ENCODE measurements at places on chromosomes 12 and 14.

- no peak for DNase-seq
Observed at GRCh38 chr14:22794551-22794951, 20.7 kb downstream of the SLC7A7 start.

DNA sequence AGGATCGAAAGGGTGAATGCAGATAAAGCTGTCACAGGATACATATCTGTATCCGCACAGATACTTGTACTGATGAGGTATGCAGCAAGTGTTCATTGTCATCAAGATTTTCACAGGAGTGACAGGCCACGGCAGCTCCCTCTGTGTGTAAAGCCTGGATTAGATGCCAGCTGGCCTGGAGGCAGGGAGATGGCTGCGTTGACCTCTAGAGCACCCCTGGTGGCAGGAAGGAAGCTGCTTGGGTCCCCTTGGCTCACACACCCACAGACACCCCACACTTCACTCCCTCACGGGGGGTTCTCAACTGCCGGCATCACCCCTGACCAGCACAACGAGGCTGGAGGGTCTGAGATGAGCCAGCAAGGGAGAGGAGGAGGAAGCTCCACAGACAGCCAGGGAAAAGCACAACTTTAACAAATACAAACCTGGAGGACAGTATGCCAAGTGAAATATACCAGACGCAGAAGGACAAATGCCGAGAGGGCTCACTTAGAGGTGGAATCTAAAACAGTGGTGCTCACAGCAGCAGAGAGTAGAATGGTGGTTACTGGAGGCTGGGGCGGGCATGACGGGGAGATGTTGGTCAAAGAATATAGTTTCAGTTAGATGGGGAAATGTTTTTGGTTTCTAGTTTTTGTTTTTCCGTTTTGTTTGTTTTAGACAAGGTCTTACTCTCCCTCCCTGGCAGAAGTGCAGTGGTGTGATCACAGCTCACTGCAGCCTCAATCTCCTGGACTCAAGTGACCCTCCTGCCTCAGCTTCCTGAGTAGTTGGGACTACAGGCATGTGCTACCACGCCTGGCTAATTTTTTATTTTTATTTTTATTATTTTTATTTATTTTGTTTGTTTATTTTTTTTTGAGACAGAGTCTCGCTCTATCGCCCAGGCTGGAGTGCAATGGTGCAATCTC lies 45.7 kb downstream of the TEAD4 start:
- no peak for DNase-seq

DNA sequence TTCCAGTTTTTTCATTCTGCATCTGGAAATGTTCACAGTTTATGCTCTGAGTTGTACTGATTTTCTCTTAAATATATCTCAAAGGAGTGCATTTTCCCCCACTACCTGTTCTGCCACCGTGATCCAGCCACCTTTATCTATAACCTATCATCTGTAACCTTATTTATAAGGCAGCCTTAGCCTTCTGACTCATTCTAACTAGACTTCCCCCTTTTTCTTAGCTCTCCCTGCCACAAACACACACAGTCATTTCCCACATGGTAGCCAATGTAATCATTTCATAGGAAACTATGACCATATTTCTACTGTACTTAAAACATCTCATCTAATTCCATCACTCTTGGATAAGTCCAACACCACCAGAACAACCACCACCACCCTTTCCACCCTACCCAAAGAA lies 10.8 kb upstream of the GYS2 start:
- DNase-seq = no peak

GRCh38 chr12:113420996-113421595 lies 1.1 kb upstream of the SDSL start:
- no peak for DNase-seq

DNA sequence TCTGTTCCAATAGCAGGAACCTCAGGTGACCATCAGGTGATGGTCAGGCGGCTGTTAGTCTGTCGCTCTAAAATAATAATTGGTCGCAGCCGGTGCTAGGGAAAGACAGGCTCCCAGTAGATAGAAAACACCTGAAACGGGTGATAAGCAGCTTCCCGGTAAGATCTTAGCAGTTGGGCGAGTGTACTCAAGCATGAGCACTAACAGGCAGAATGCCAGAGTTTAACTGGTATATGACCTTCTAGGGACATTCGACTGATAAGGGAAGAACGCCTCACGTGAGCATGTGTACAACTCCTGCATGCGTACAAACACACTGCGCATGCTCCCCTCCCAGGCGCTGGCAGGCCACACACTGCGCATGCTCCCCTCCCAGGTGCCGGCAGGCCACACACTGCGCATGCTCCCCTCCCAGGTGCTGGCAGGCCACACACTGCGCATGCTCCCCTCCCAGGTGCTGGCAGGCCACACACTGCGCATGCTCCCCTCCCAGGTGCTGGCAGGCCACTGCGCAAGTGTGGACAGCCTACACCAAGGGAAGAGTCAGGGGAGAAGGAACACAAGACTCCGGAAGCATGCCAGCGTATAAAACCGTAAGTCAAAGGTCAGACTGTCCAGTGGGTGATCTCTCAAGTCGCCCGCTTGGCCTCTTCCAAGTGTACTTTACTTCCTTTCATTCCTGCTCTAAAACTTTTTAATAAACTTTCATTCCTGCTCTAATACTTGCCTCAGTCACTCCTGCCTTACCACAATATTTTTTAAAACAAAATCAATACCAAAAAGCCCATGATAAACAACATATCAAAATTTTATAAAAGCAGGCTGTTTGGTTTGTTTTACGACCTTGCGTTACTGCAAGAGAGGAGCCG lies 24.5 kb downstream of the GPRC5D start:
- DNase-seq = peak; percentile 58

DNA sequence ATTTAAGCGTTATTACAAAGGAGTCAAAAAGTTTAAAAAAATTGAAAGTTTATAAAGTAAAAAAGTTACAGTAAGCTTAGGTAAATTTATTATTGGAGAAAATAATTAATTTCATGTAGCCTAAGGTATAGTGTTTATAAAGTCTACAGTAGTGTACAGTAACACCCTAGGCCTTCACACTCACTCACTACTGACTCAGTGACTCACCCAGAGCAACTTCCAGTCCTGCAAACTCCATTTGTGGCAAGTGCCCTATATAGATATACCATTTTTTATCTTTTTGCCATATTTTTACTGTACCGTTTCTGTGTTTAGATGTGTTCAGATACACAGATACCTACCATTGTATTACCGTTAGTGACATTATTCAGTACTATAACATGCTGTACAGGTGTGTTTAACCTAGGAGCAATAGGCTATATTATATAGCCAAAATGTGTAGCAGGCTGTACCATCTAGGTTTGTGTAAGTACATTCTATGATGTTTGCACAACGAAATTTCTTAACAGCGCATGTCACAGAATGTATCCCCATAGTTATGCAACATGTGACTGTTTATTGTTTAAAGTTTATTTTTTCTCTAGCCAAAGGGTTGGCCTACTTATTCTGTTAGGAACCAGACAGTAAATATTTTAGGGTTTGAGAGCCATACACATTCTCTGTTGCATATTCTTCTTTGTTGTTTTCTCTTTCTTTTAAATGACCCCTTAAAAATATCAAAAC lies 155.5 kb downstream of the PCNX1 start:
- no peak for DNase-seq

DNA sequence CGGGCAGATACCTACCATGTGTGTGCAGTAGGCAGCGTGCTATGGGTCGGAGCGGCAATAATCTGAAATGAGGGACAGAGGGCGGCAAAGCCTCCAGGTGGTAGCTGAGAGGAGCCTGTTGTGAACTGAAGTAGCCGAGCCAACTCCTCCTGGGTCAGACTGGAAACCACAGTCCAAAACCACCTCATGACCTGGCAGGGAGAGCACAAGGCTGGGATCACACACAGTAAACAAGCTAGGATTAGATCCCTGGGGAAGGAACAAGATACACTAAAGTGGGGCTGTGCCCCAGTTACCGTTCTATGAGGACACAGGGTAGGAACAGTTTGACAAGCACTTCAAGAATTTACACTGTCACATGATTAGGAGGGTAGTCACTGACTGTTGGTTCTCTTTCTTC lies 49.0 kb downstream of the AREL1 start:
- no peak for DNase-seq

DNA sequence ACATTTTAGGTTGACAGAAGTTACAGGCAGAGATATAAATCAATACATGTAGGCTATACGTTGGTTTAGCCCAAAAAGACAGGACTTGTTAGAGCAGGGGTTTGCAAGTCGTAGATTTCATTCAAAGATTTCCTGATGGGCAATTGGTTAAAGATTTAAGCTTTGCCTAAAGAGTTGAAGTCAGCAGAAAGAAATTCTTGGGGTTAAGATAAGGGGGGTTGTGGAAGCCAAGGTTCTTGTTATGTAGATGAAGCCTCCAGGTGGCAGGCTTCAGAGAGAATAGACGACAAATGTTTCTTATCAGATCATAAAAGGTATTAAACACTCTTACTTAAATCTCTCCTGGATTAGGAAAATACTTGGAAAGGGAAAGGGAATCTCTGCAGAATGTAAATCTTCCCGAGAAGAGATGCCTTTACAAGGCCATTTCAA lies 510.8 kb downstream of the TMTC2 start:
- DNase-seq = no peak

GRCh38 chr14:77882098-77882497 lies 82.2 kb downstream of the ADCK1 start:
- no peak for DNase-seq

GRCh38 chr14:100533656-100534485 lies 53.3 kb downstream of the BEGAIN start:
- DNase-seq = peak; percentile 2

DNA sequence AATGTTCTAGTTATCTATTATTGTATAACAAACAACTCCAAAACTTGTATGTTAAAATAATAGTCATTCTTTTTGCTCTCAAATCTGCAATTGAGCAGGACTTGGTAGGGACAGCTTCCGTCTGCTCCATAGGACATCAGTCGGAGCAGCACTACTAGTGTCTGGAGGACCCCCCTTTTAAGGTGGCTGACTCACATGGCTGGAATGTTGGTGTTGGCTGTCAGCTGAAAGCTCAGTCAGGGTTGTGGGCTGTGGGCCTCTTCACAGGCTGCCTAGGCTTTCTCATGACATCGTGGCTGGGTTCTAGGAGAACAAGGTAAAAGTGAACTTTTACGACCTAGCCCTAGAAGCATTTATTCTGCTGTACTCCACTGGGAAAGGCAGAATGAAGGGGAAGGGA lies 160.6 kb downstream of the ANO4 start:
- no peak for DNase-seq

- no peak for DNase-seq
Observed at GRCh38 chr12:126385785-126386184, 1320.5 kb downstream of the AACS start.

- DNase-seq = no peak
Observed at GRCh38 chr12:16238661-16239060, 38.8 kb downstream of the SLC15A5 start.

DNA sequence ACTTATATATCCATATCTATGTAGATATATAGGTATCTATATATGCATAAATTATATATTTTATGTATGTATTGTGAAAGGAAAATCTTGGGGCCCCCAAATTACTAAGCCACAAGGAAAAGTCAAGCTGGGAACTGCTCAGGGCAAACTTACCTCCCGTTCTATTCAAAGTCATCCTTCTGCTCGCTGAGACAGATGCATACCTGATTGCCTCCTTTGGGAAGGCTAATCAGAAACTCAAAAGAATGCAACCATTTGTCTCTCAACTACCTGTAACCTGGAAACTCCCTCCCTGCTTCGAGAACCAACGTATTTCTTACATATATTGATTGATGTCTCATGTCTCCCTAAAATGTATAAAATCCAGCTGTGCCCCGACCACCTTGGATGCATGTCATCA lies 58.8 kb upstream of the C14orf132 start:
- no peak for DNase-seq

GRCh38 chr12:108722463-108722862 lies 8.9 kb downstream of the CORO1C start:
- no peak for DNase-seq

DNA sequence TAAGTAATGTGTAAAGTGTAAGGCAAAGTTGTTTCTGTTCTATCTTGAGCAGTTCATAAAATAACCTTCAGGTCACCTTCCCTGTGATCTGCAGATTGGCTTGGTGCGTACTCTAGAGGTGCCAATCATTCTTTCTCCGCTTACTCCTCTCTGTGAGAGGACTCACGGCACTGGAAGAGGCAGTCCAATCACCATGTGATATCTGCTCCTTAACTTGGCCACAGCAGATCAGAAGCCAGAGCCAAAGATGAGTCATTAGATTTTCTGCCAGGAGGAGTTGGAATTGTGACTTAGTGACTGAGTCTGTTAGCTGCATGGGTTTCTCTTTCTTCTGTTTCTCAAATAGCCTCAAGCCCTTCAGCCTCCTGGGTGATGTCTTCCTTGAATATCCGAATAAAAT lies 165.5 kb downstream of the SLC41A2 start:
- DNase-seq = no peak

DNA sequence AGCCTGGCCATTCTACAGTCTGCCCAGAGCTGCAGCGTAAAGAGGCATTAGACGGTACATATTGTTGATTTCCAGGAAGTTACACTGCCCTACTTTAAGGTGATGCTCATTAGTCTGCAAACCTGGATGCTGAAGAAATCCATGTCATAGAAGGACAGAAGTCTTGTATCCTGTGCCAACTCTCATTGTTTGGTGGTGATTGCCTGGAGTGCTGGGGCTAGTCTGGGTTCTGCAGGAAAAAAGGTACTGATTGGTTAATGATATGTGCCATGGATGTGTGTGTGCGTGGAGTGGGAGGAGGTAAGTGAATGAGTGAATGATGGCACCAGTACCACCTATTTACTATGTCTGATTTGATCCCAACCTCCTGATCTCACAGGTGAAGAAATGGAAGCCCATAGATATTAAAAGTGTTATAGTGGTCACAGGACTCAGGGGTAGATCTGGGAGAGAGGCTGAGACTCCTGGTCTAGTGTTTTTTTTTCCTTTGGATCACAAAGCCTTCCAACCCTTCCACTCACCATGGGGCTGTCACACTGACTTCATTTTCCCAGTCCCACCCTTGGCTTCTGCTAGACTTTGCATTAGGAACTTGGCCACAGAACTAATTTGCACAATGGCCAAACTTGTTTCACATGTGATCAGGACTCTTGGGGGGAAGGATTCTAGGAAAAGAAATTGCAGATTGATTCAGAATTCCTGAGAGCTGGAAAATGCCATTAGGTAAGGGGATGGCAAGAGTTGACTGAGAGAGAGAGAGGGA lies 96.1 kb downstream of the TMX1 start:
- no peak for DNase-seq

GRCh38 chr14:105924951-105925591 lies 398.7 kb downstream of the TMEM121 start:
- DNase-seq = no peak

- DNase-seq = no peak
Observed at GRCh38 chr12:49923880-49924556, 20.3 kb upstream of the FAIM2 start.

DNA sequence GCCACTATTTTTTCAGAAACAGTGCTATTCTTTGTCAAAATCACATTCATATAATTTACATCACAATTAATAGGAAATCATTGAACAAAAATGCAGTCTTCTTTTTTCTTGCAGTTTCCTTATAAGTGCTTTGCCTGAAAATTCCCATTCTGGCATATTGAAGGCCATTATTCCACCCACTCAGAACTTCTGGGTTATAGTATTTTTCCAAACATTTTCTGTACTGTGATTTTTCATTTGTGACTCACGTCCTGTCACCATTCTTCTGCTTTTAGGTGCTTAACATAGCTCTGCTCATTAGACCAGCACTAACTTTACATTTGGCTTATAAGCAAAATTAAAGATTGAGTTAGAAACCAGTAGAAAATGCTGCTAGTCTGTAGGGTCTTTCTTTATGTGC lies 241.0 kb upstream of the NPAS3 start:
- DNase-seq = no peak

- no peak for DNase-seq
Observed at GRCh38 chr12:79857675-79858074, 77.2 kb downstream of the PPP1R12A start.

GRCh38 chr14:71638523-71639196 lies 293.6 kb upstream of the RGS6 start:
- no peak for DNase-seq

GRCh38 chr12:88944397-88944796 lies 364.1 kb upstream of the KITLG start:
- no peak for DNase-seq

Data from activated naive CD4-positive, alpha-beta T cell treated with Interleukin-2 at 50 U/mL for 16 hours (primary cell).